T-helper 2 cell (primary cell): ENCODE measurements at places on chromosomes 3 and 15.

- DNase-seq: no peak
These were observed 114.1 kb upstream of the GALNT15 start for GRCh38 chr3:16060358-16060852.

- DNase-seq: no peak
These were observed 131.3 kb downstream of the TMEM108 start for GRCh38 chr3:133169331-133170068.

GRCh38 chr3:31433679-31433992 is 99.1 kb upstream of the STT3B start:
- DNase-seq: no peak

DNA sequence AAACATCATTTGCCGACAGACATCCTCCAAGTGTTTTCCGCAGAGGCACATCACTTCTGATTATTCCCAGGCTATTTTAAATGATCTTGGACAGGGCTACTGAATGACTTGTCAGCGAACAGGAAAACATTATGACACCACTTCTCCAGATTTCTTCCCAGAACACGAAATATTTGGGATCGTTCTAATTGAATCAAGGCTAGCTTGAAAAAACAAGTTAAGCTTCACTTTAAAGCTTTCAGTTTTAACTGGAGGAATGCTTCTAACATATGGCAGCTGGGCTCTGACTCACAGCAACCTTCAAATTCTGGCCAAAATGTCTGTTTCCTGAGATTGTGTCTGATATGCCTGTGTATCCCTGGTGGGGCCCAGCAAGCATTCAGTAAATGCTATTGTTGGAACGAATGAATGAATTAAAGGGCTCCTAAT is 127.0 kb upstream of the ICE2 start:
- no peak for DNase-seq

- no peak for DNase-seq
These were observed 66.1 kb downstream of the DNASE1L3 start for GRCh38 chr3:58144478-58145325.

DNA sequence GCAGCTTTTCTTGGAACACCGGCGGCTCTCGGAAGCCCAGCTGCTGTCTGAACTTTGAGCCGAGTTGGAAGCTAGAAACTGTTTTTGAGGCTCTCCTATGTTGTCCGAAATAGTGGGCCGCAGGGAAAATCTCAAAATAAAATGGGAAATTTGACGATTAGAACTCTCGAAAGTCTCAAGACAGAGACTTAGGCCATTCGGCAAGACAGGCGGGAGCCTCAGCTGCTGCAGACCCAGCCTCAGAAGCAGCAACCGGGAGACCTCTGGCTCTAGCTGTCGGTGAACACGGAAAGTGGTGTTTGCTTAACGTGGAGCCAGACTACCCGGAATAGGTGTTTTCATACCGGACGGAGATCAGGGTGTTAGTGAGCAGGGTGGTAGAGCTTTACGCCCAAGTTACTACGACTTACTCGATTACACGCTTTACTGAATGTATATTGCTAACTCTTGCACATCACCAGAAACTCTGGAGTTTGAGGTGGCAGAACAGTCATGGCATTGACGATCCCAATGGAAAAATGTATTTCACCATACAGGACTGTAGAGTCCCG is 357 bp upstream of the MAN2C1 start:
- DNase-seq: no peak

GRCh38 chr15:84946772-84947489 is 34.7 kb upstream of the PDE8A start:
- DNase-seq: no peak

DNA sequence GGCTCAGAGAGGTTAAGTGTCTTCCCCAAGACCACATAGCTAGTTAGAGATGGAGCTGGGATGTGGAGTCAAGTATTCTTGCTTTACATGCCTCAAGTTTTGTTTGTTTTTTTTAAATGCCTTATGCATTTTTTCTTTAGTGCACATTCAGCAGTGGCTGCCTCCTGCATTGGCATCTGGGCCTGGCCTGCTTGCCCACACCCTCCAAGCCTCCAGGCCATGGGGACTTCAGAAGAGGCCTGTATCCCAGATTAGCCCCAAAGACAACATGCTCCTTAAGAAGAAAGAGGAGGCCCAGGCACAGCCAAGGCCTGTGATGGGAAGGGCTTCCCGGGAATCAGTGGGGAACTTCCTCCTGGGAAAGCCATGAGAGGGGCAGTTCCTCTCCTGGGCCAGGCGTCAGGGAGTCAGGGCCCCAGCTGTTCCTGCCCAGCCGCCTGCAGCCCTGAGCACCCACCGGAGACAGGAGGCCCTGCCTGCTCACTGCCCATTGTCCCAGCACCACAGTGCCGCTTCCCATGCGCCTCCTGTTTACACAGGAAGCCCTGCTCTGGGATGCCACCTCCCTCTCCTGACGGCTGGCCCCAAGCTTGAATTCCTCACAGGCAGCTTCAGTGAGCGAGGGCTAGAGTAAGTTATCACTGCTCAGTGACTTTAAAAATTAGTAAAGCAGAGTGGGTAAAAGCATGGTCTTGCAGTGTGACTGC is 16.0 kb downstream of the FOXL2NB start:
- no peak for DNase-seq

DNA sequence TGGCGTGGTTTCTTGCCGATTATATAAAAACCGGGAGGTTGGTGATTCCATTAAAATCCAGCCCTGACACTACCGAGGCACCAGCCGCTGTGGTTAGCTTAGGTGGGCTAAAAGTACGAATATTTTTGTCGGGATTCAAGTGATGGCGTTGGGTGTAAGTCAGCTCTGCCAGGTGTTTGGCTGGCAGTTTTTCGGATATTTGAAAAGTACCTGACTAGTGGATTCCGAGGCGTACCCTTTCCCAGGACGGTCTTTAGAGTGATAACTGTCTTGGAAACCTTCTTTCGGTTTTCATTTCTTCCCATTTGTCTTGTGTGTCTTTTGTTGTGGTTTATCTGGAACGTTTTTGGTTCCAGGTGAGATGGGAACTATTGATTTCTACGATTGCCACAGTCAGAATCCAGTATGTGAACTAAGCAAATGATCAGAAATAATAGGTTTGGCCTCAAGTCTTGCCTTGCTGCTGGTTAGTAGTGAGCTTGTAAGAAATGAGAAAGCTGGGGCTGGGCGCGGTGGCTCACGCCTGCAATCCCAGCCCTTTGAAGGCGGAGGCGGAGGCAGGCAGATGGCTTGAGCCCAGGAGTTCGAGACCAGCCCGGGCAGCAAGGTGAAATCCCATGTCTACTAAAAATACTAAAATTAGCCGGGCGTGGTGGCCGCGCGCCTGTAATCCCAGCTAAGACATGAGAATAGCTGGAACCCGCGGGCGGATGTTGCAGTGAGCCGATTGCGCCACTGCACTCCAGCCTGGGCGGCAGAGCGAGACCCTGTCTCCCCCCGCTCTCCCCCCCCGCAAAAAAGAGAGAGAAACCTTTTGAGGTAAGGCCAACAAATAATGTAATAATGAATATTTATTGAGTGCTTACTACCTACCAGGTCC is 1.4 kb downstream of the FYTTD1 start:
- no peak for DNase-seq

- no peak for DNase-seq
These were observed 237.5 kb downstream of the NTRK3 start for GRCh38 chr15:88018869-88019641.

DNA sequence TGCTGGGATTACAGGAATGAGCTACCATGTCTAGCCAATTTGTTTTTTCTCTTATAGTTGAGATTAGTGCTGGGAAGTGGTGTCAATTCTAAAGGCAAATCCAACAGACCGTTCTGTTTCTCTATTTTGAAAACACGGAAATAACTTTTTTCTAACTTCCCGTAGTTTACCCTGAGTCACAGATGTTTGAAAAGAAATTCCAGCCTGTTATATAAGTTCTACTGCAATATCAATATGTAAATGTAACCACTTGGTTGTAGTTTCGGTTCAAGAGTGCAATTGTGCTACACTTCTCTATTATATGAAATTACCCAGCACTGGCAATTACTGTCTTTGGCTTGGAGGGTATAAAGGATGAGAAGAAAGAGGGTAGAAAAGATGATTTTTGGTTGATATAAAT is 22.3 kb upstream of the GNB4 start:
- no peak for DNase-seq

DNA sequence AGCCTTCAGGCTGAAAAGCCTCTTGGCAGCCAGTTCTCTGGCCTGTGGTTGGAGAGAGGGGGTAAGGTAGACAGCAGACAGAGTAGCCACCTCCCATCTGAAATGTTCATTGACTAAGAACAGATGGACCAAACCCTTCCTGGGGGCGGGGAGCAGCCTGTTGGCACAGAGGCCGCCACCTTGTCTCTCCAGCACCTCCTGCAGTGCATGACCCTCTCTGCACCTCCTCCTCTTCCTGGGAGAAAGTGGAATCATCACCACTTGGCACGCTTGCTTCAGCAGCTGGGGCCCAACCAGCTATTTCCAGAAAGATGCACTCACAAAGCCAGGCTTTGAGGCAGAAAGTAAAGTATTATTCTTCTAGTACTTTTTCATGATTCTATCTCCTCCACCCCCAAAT is 313.4 kb upstream of the CHRM5 start:
- DNase-seq: no peak

DNA sequence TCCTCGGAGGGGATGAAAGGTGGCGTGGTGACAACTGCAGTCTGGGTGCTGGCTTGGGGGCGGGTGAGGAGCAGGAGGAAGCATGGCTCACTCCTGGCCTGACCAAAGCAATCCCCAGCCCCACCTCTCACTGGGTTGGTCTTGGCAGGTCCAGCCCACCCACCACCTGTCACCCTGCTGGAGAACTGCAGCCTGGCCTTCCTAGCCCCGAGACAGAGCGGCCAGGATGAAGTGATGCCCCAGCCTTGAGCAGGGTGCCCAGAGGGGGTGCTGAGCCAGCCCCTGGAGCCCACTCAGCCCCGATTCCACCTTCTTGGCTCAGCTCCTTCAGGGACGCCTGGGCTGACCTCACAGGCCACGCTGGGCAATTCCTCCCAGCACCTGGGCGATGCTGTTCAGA is 89.9 kb downstream of the IQSEC1 start:
- DNase-seq: no peak

DNA sequence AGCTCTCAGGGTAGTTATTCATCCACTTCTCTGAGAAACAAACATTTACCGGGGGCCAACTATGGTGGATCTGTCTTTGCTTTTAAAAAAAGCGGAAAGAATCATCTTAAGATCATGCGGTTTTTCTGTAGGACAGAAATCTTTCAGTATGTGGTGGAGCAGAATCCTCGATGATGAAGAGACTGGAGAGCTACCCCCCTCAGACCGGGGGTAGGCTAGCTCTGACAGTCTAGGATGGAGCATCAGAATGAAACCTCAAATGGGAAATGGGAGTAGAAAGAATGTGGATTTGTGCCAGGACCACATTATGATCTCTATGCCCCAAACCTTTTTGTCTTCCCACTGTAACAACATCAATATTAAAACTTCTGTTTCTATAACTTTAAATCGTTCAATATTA is 30.3 kb downstream of the TPRG1 start:
- DNase-seq: no peak

DNA sequence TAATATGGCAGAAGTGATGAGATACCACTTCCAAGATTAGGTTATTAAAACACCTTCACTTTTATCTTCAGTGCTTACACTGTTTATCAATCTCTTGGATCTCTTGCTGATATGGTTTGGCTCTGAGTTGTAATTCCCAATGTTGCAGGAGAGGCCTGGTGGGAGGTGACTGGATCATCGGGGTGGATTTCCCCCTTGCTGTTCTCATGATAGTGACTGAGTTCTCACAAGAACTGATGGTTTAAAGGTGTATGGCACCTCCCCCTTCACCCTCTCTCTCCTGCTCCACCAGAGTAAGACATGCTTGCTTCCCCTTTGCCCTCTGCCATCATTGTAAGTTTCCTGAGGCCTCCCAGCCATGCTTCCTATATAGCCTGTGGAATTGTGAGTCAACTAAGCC is 11.8 kb downstream of the GOLIM4 start:
- no peak for DNase-seq

DNA sequence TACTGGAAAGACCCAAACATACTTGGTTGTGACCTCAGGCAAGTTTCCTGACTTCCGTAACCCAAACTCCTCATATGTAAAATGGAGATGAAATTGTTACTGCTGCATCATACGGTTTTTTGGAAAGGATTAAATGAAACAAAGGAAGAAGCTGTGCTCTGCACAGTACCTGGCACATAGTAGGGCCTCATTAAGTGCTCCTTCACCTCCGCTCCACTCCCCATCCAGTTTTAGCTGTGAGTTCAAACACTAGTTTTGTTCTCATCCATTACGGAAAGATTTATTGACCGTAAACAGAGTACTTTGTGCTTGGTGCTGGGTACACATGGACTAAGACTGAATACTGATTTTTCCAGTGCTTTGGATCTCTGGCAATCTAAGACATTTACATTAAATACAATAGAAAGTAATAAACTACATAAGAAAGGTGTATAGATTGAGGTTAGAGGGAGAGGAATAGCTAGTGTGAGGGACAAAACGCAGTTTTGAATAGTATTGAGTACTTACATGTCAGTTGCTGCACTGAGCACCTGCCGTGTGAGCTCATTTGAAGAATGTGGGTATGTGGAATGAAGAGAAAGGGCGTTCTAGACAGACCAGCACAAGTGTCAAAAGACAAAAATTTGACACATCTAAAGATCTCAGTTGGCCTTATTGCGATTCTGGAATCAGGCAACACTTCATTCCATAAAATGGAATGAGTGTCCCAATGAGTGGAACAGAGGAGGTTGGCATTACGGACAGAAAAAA is 594 bp upstream of the ICE2 start:
- DNase-seq: no peak

DNA sequence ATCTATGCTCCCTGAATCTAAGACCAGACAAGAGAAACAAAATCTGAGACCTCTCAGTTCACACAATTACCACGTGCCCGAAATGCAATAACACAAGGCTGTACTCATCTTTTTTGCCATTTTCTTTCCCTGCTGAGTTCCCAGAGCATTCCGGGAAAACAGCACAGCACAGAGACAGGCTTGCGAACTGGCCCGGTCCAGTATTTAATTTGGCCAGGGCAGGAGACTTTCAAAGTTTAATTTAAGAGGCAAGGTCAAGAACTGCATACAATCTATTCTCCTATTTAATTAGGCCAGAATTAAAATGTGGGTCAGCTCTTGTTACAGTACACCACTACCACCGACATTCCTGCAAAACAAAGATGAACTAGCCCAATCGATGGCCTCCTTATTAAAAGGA is 87.5 kb upstream of the SNRPA1 start:
- DNase-seq: no peak

GRCh38 chr3:52367891-52368880 is 52.1 kb downstream of the DNAH1 start:
- no peak for DNase-seq

DNA sequence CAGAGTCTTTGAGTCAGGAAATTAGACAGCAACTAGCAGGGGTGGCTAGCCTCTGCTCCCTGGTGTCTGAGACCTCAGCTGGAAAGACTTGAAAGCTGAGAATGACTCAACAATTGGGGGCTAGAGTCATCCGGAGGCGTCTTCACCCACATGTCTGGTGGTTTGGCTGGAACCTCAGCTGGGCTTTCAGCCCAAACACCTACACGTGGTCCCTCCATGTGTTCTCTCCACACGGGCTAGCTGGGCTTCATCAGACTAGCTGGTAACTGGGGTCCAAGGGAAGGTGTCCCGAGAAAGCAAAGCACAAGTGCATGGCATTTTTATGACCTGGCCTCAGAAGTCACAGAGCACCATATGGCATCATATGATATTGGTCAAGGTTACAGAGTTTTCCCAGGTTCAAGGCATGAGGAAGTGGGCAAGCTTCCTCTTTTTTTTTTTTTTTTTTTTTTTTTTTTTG is 19.9 kb upstream of the ABHD2 start:
- peak; percentile 31 for DNase-seq

- DNase-seq: no peak
These were observed 1.8 kb downstream of the DAPK2 start for GRCh38 chr15:64044300-64045100.
